ENCODE measurements at places on chromosomes 4 and X.

DNA sequence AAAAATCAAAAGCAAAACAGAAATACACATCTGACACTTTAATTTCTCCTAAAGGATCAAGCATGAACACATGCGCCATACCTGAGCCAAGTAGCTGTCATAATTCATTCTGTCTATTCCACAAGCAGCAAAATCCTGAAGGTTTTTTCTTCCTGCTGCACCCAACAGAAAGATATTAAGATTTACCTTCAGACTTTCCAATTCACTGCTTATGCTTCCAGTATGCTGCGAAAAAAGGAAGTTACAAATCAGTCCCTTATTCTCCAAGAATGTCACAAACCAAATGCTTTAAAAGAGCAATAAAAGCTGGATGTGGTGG is 29.2 kb upstream of the FGFBP2 start:
- H3K4me3 ChIP-seq: no peak overlapping the region
- H3K27ac ChIP-seq: no peak overlapping the region
- no peak for DNase-seq
- H3K36me3 ChIP-seq: no peaks in the 10 kb centered on the region
- H3K4me1 ChIP-seq: no peaks in the 10 kb centered on the region

GRCh38 chrX:8404471-8404870 is 60.2 kb upstream of the VCX3B start:
- DNase-seq: no peak
- H3K27me3 ChIP-seq: no peaks in the 10 kb centered on the region
- H3K4me3 ChIP-seq: no peak overlapping the region

- H3K36me3 ChIP-seq: no peaks in the 10 kb centered on the region
- no peak overlapping the region for H3K4me3 ChIP-seq
- DNase-seq: no peak
- H3K27ac ChIP-seq: no peak overlapping the region
- no peaks in the 10 kb centered on the region for H3K4me1 ChIP-seq
Observed at GRCh38 chrX:22134681-22135080, 102.6 kb downstream of the PHEX start.

- no peak for DNase-seq
- H3K4me1 ChIP-seq: no peaks in the 10 kb centered on the region
- no peaks in the 10 kb centered on the region for H3K27me3 ChIP-seq
- H3K4me3 ChIP-seq: no peak overlapping the region
- no peaks in the 10 kb centered on the region for H3K36me3 ChIP-seq
- no peak overlapping the region for H3K27ac ChIP-seq
Observed at GRCh38 chrX:38871129-38872029, 70.1 kb downstream of the MID1IP1 start.

Data from central memory CD8-positive, alpha-beta T cell (primary cell).